ENCODE measurements at places on chromosomes 12 and 14. TPM values are rescaled to one million over a fixed set of nuclear protein-coding genes. Genes with fewer than 3 reads are reported as not detected.

Gene DHRS2
- total RNA-seq = not detected

DNA sequence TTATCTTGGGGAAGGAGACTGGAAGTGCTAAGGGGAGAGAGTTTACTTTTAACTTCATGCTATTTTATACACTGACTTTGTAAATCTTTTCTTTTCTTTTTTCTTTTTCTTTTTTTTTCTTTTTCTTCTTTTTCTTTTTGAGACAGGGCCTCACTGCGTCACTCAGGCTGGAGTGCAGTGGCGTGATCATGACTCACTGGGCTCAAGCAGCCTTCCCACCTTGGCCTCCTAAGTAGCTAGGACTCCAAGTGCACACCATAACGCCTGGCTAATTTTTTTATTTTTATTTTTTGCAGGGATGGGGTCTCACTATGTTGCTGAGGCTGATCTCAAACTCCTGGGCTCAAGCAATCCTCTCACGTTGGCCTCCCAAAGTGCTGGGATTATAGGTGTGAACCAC, 294.6 kb upstream of the PRICKLE1 start:
- DNase-seq = no peak

DNA sequence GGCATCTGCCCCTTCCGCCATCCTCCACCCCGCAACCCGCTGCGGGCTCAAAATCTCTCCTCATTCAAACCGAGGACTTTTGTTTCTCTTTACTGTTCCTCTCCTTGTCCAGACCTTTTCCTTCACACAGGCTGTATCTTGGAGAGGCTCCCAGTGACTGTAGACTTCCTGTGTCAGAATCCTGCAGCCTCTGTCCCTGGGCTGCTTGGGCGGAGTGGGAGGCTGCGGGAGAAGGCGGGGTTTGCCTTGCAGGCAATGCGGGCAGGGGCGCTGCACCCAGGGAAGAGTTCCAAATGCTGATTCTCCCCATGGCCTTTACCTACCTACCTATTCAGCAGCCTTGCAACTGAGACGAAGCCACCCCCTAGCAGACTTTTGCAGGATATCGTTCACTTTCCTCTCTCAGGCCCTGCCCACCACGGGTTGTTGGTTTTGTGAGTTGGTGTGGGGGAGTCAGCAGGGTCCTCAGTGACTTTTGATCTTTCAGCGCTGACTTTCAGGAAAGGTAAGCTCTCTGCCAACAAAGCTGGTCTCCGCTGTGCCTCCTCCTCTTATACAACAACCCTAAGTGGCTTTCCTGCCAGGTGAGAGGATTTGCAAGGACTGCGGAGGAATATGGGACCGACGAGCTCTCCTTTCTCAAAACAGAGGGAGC, 79.0 kb upstream of the KCNA1 start:
- DNase-seq = no peak

Gene KRT1
- not detected for total RNA-seq

Gene CRACR2A
- 2.2 TPM for total RNA-seq

- DNase-seq = no peak
Observed at GRCh38 chr12:52189376-52190174, 2.2 kb downstream of the KRT80 start.

GRCh38 chr12:12642916-12643315, 31.2 kb downstream of the CREBL2 start:
- DNase-seq = no peak

- no peak for DNase-seq
Observed at GRCh38 chr14:54173802-54174201, 217.2 kb upstream of the BMP4 start.

- DNase-seq = no peak
Observed at GRCh38 chr12:25433581-25434325, 119.3 kb downstream of the LMNTD1 start.

- DNase-seq = no peak
Observed at GRCh38 chr12:45509187-45509586, 220.3 kb upstream of the ARID2 start.

- no peak for DNase-seq
Observed at GRCh38 chr14:95536036-95536593, 1.3 kb downstream of the GLRX5 start.

DNA sequence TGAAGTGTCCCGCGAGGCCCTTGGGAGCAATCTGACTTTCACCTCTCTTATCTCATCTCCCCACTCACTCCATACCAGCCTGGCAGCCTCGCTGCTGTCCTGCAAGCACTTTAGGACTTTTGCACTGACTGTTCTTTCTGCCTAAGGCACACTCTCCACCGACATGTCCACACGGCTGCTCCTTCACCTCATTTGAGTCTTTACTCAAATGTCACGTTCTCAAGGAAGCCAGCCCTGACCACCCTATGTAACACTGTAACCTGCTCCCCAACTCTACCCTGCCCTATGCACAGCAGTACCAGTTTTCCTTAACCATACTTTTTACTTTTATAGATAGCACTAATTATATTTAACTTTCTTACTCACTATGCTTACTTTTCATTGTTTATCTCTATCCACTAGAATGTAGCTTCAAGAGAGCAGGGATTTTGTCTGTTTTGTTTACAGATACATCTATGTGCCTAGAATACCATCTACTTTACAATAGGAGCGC, 32.0 kb downstream of the PRKD1 start:
- no peak for DNase-seq

Gene OTOGL
- total RNA-seq = 0.12 TPM

GRCh38 chr12:52018433-52019112, 11.8 kb downstream of the TAMALIN start:
- no peak for DNase-seq

- no peak for DNase-seq
Observed at GRCh38 chr12:78146365-78146772, 315.7 kb downstream of the NAV3 start.

DNA sequence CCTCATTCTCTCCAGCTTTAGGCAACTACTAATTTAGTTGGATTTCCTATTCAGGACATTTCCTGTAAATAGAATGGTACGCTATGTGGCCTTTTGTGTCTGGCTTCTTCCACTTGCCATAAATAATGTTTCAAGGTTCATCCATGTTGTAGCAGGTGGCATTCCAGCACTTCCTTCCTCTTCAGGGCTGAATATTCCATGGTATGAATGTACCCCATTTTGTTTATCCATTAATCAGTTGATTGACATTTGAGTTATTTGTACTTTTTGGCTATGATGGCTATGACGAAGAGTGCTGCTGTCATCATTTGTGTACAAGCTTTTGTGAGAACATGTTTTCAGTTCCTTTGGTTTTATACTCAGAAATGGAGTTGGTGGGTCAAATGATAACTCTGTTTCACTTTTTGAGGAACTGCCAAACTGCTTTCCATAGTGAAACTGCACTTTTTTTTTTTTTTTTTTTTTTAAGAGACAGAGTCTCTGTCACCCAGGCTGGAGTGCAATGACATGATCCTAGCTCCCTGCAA, 6.5 kb upstream of the CDK2AP1 start:
- DNase-seq = no peak

DNA sequence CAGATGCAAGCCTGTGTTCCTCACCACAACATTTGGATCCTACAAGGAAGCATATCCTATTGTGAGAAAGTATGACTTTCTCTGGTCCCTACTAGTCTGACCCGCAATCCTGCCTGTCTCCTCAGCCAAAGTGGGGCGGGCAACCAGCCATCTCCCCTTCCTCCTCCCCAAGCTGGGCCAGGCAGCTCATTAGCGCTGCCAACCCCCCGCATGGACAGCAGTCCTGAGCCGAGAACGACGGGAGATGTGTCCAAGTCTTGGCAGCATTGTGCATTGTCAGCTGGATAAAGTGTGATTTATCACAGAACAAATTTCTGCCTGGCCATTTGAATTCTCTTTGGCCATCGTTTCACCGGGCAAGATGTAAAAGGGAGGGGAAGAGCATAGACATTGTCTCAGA, 139.4 kb downstream of the SLC15A4 start:
- DNase-seq = no peak

Gene SLCO1B1
- total RNA-seq = 0.21 TPM

DNA sequence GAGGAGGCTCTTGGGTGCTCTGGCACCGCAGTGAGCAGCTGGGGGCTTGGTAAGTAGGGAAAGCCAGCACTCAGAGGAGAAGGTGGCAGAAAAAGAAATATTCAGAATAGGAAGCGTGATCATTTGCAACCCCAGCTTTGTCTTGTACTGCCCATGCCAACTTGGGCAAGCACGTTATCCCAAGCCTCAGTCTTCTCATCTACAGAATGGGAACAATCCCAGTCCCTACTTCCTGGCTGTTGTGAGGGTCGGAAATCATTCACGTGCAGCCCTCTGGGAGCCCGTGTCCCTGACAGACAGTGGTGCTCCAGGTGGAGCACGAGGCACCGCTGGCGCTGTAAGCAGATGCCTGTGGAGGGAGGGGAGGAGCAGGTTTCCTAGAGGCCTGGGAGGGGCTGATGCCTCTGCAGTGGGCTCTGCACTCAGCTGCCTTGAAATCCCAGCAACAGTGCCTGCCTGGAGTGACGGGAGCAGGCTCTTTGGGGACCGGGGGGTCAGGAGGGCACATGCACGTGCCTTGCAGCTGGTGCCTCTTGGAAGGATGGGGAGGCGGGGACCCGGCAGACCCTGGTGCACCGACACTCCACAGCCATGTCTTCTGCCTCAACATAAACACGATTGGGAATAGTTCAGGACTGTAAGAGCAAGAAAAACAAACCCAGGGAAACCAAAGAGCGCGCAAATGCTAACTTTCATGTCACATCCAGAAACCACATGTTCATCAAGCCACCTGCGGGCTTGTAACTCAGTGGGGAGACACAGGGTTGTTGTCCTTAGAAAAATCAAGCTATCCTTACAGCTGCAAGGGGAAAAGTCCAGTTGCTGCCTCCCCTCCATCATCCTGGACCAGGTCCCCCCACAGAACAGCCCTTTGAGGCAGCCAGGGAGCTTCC, 86.5 kb upstream of the DIO3 start:
- DNase-seq = no peak

GRCh38 chr12:71354871-71355270, 84.7 kb upstream of the LGR5 start:
- DNase-seq = no peak

Gene CABP1
- 1.2 TPM for total RNA-seq

DNA sequence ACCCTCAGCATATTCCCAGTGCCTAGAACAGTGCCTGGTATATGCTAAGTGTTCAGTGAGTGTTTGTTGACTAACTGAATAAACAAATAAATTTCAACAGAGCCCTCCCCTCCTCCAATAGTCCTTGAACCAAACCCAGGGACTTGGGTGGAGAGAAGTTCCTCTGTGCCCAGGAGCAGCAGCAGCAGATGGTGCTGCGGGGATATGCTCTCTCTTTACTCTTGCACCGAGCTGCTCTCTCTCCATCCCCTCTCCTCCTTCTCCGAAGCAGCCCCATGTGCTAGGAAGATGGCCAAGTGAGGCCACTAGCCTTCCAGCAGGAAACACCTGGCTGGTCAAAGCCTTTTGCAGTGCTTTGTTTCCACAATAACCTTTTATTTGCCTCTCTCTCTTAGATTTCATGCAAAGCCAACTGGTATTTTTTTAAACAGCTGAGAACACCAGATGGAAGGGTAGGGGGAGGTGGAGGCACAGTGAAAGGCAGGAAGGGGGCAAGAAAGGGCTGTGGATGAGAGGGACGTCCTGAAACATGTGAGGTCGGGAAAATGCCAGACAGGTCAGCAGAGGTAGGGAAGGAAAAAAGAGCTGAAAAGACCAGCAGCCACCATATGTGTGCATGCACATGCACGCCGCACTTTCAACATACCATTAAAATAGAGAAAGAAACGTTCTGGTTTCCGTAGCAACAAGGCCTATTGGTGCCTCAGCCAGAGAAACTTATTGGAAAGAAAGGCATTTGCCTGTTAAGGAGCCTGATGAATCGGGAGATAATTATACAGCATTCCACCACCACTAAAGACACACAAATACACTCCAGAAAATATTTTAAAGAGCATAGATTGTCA, 78.9 kb downstream of the EMP1 start:
- DNase-seq = no peak

- DNase-seq = no peak
Observed at GRCh38 chr14:51310505-51310944, 70.5 kb downstream of the TMX1 start.

DNA sequence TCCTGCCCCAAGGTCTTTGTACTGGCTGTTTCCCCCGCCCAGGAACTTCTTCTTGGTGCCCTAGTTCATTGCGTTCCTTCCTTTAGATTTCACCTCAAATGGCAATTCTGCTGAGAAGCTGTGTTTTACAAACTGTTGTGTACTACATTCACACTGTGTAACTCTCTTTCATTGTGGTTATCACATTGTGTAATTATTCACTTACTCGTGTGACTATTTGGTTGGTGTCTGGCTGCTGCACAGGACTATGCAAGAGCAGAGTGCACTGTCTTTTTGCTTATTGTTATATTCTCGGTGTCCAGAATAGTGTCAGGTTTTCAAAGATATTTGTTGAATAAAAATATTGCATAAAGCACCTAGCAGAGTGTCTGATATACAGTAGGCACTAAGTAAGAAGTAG, 177.2 kb upstream of the PRICKLE1 start:
- DNase-seq = no peak

- DNase-seq = no peak
Observed at GRCh38 chr12:11578461-11578993, 70.9 kb upstream of the ETV6 start.

- DNase-seq = no peak
Observed at GRCh38 chr14:80350707-80351106, 139.4 kb upstream of the DIO2 start.

DNA sequence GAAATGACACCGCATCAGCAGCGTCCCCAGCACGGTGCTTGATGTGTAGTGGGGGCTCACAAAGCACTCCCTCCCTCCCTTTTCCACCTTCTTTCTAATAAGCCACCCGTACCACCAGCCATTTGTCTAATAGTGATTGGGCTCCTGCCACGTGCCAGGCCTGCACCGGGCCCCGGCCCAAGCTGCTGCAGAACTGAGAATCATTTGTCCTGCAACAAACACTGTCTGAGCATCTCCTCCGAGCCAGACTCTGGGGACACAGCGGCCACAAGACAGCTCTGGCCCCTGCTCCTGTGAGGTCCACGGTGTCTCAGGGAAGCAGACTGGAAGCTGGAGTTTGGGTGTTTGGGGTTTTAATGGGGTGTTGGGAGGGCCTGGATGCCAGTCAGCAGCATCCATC, 43.9 kb downstream of the MVK start:
- DNase-seq = no peak

- DNase-seq = no peak
Observed at GRCh38 chr12:122688291-122688690, 14.9 kb downstream of the HCAR2 start.

Gene NTS
- total RNA-seq = 0.40 TPM

DNA sequence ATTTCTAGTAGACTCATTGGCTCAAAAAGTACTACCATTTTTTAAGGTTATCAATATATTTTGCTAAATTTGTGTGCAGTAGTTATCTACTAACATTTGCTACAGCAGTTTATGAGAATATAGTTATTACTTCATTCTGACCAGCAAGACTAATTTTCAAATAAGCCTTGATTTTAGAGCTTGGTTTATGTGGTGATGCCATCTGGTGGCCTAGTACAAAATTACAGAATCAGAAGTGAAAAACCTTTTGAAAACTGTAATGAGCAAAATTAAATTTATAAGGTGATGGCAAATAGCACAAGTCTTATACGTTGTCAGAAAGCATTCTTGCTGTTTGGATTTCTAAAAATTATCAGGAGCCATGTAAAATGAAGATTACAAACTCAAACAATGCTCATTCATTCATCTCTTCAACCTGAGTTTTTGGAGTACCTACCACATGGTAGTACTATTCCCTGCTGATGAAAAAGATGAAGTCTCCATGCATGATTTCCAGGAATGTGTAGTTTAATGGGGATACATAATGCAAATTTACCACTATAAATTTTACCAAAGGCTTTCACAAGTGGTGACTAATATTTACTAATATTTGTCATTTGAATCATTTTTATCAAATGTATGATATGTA, 51.0 kb downstream of the MAGOHB start:
- DNase-seq = peak; percentile 9

Gene FOXG1
- total RNA-seq = not detected
